GM12878 (cell line): ENCODE measurements at places on chromosomes 6 and 20. TPM values are rescaled to one million over a fixed set of nuclear protein-coding genes. Genes with fewer than 3 reads are reported as not detected.

DNA sequence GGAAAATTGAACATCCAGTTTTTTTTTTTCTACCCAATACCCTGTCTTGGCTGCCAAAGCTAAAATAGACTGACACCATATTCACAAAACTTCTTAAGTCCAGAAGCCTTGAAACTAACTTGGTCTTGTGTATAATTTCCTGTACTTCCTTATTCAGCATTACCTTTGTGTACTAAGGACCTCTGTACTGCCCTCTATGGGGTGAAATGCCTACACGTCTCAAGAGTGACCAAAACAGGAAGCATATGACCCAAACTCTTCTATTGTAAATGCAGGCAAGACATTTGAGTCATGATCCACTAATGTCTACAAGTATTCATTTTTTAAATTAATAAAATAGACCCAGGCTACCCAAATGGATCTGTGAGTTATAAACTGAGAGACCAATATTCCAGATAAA lies 50.4 kb downstream of the HMGCLL1 start:
- H3K4me1 ChIP-seq, result no peaks in the 10 kb centered on the region
- H3K4me3 ChIP-seq, result no peak overlapping the region
- peak; percentile 5 for DNase-seq
- no peaks in the 10 kb centered on the region for H3K27me3 ChIP-seq
- H3K36me3 ChIP-seq, result no peaks in the 10 kb centered on the region
- H3K27ac ChIP-seq, result no peak overlapping the region

GRCh38 chr6:20117474-20117873 lies 94.8 kb downstream of the MBOAT1 start:
- H3K36me3 ChIP-seq, result peaks cover 3% of the 10 kb centered on the region
- H3K4me3 ChIP-seq, result no peak overlapping the region
- DNase-seq, result no peak

- no peak overlapping the region for H3K4me3 ChIP-seq
- H3K27ac ChIP-seq, result no peak overlapping the region
- no peaks in the 10 kb centered on the region for H3K4me1 ChIP-seq
- H3K36me3 ChIP-seq, result no peaks in the 10 kb centered on the region
- DNase-seq, result no peak
These were observed 185.2 kb downstream of the ALDH8A1 start for GRCh38 chr6:134764741-134765140.

- no peaks in the 10 kb centered on the region for H3K27me3 ChIP-seq
- no peaks in the 10 kb centered on the region for H3K36me3 ChIP-seq
- H3K27ac ChIP-seq, result no peak overlapping the region
- H3K4me1 ChIP-seq, result no peaks in the 10 kb centered on the region
- no peak overlapping the region for H3K4me3 ChIP-seq
- DNase-seq, result no peak
These were observed 332.9 kb downstream of the TFAP2A start for GRCh38 chr6:10081957-10082356.

DNA sequence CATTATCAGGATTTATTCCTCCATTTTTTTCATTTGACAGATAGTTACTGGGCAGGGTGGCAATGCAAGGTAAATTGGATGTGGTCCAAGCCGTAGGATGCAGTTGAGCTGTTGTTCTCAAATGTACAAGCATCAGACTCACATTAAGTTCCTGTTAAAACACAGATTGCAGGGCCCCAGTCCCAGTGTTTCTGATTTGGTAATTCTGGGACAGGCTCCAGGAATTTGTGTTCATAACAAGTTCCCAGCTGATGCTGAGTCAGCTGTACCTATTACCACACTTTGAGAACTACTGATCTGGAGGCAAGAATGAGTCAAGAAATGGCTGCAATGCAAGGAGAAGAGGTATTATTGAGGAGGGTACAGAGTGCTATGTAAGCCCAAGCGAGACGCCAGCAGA lies 11.7 kb downstream of the TMEM244 start:
- H3K4me3 ChIP-seq, result no peak overlapping the region
- no peaks in the 10 kb centered on the region for H3K4me1 ChIP-seq
- DNase-seq, result no peak
- no peaks in the 10 kb centered on the region for H3K36me3 ChIP-seq

GRCh38 chr20:20447196-20447595 lies 79.3 kb downstream of the INSM1 start:
- DNase-seq, result no peak
- H3K27me3 ChIP-seq, result no peaks in the 10 kb centered on the region
- peaks cover 21% of the 10 kb centered on the region for H3K4me1 ChIP-seq
- H3K4me3 ChIP-seq, result no peak overlapping the region
- no peaks in the 10 kb centered on the region for H3K36me3 ChIP-seq

GRCh38 chr20:49676581-49677291 lies 36.9 kb downstream of the B4GALT5 start:
- 0 out of 2 replicates have a peak, but pooled peaks cover 5% of the 10 kb centered on the region for H3K36me3 ChIP-seq
- peak; percentile 82 for DNase-seq
- peaks cover 78% of the 10 kb centered on the region for H3K4me1 ChIP-seq
- H3K27me3 ChIP-seq, result no peaks in the 10 kb centered on the region
- H3K27ac ChIP-seq, result peak overlapping the region; percentile 87

DNA sequence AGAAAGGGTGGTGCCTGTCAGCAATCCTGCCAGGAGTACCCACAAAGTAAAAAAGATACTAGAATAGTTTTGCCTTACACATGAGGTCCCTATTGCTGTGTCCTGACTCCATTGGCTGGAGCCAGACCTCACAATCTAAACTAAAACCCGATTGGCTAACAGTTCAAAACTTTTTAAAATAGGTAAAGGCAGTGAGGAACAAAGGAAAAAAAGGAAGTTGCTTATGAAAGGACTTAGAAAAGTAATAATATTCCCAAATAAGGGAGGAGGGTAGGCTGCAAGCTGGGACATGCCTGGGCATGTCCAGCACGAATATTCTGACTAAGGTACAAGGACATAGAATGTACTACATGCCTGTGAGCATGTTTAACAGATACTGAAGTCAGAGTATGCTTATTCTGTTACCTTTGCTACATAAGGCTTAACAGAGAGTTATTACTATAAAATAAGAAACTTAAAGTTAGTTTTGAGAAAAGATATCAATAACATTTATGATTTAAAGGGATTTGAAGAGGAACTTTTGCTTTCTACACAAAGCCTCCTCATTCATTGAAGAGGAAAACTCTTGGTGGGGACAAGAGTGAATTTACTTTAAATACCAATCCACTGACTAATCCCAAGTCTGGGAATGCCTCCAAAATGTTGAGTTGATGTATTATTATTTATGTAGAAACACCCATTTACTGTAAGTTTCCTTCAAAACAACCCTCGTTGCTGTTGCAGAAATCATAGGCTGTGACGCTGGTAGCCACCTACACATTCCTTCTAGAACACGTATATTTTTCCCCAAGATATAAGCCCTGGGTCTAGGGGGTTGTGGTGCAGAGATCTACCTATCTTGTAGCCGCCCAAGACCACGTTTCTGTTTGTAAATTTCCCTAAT lies 8.2 kb upstream of the MTHFD1L start:
- no peaks in the 10 kb centered on the region for H3K27me3 ChIP-seq
- peaks cover 12% of the 10 kb centered on the region for H3K4me1 ChIP-seq
- no peaks in the 10 kb centered on the region for H3K36me3 ChIP-seq
- no peak for DNase-seq
- H3K4me3 ChIP-seq, result no peak overlapping the region

GRCh38 chr6:122322824-122323223 lies 76.6 kb upstream of the HSF2 start:
- no peak overlapping the region for H3K27ac ChIP-seq
- H3K4me3 ChIP-seq, result peak overlapping the region; percentile 42; the same call in 1 of the 2 replicates
- H3K27me3 ChIP-seq, result no peaks in the 10 kb centered on the region
- H3K4me1 ChIP-seq, result no peaks in the 10 kb centered on the region

- peaks cover 4% of the 10 kb centered on the region for H3K4me1 ChIP-seq
- no peak overlapping the region for H3K27ac ChIP-seq
- H3K4me3 ChIP-seq, result peak overlapping the region; percentile 56; the same call in 1 of the 2 replicates
- no peak for DNase-seq
These were observed 828 bp upstream of the DSTN start for GRCh38 chr20:17568972-17569521.

- no peak for DNase-seq
- no peak overlapping the region for H3K27ac ChIP-seq
- H3K36me3 ChIP-seq, result no peaks in the 10 kb centered on the region
- H3K27me3 ChIP-seq, result no peaks in the 10 kb centered on the region
These were observed 4.3 kb downstream of the GABBR1 start for GRCh38 chr6:29628419-29629281.

GRCh38 chr6:19857703-19858102 lies 20.5 kb downstream of the ID4 start:
- no peak overlapping the region for H3K4me3 ChIP-seq
- no peak for DNase-seq

DNA sequence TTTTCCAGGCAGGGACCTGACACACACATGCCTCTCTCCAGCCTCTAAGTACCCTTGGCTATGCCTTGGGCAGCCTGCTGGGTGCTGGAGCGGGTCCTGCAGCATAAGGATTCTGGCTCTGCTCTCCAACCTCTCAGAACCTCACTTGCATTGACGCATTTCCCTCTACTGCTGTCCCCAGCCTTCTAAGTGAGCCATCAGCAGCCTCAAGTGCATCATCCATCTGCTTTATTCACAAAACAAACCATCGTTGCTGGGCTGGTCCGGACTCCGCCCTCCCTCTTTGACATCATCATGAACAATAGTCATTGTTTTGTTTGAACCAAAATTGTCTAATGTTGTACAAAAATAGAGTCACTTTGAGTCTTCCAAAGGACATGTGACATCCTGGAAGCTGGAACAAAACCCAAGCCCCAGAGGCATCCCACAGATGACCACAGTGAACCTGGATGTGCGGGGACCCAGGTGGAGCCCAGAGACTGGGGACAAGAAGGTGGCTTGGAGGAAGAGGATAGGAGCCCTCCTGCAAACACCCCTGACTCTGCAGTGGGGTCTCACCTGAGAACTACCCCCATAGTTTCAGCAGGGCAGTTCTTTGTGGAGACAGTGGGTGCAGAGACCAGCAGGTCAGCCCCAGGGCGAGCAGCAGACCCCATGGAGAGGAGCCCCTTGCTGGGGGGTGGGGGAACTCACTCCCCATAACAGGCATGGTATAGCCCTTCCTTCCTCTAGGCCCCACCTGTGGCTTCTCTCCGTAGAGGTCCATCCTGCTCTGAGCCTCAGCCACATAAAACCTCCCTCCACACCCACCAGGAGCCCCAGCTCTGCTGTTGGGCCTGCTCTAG lies 230.1 kb downstream of the SYNDIG1 start:
- H3K27me3 ChIP-seq, result no peaks in the 10 kb centered on the region; the same call in 1 of the 2 replicates
- H3K4me3 ChIP-seq, result no peak overlapping the region
- H3K27ac ChIP-seq, result no peak overlapping the region

DNA sequence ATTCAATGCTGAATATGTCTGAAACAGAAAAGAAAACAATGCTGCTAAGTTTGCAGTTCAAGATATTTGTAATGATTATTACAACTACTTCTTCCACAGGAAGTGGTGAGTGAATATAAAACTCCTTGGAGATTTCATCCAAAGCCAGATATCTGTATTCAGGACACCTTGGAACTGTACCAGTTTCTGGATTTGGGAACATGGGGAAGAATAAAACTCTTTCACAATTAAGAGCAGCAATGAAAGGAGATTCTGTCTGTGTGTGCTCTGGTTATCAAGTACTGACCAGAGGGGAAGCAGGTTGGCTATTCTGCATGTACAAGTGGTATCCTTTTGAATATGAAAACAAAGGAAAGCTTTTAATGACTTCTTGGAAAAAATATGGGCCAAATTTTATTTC lies 21.1 kb downstream of the ELOVL2 start:
- no peaks in the 10 kb centered on the region for H3K36me3 ChIP-seq
- H3K4me1 ChIP-seq, result peaks cover 8% of the 10 kb centered on the region
- H3K4me3 ChIP-seq, result no peak overlapping the region

DNA sequence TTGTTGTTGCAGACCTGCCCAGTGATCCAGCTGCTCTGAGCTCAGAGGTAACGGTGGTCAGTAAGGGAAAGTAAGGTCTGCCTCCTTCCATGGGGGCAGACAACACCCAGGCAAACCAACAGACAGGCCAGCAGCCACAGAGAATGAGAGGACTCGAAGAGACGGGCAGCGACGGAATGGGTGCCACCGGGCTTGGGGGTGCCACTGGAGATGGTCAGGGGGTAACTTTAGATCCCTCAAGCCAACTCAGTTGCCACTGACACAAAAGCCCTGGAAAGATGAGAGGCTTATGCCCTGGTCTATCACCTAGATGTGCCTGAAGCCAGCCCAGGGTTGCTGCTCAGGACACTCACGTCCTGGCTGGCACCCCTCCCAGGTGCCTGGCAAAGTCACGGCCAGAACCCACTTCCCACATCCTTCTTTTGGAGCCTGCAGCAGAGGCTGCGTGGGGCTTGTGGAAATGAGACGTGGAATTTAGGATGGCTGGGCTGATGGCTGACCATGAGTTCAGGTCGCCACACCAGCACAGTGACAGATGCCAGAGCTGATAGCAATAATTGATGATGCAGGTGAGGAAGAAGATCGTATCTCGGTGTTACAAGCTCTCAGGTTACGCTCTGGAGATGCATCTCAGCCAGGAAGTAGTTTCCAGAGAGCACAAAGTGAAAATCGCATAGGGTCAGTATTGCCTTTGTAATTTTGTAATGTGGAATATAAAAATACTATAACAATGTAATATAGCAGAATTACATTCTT lies 209.1 kb downstream of the SYNDIG1 start:
- H3K27ac ChIP-seq, result no peak overlapping the region
- no peaks in the 10 kb centered on the region; the same call in 1 of the 2 replicates for H3K27me3 ChIP-seq
- no peak for DNase-seq
- no peaks in the 10 kb centered on the region for H3K36me3 ChIP-seq
- H3K4me1 ChIP-seq, result no peaks in the 10 kb centered on the region

GRCh38 chr20:57882451-57883161 lies 172.8 kb upstream of the PMEPA1 start:
- no peaks in the 10 kb centered on the region for H3K4me1 ChIP-seq
- H3K4me3 ChIP-seq, result no peak overlapping the region
- DNase-seq, result no peak
- no peak overlapping the region for H3K27ac ChIP-seq
- H3K27me3 ChIP-seq, result peaks cover 3% of the 10 kb centered on the region; the same call in 1 of the 2 replicates
- no peaks in the 10 kb centered on the region for H3K36me3 ChIP-seq

Gene EMILIN3
- polyA plus RNA-seq, result not detected in 2 replicates

Gene SLC17A3
- not detected in 2 replicates for polyA plus RNA-seq

Gene SLC52A3
- polyA plus RNA-seq, result not detected in 2 replicates

Gene TBXT
- 0.18 TPM in 1 of 2 replicates, not detected in the other for polyA plus RNA-seq

Gene CFAP206
- not detected in 2 replicates for polyA plus RNA-seq

Gene ZSCAN31
- polyA plus RNA-seq, result 2.8 and 3.4 TPM in 2 replicates

Gene PAX1
- polyA plus RNA-seq, result not detected in 2 replicates
